Vagina (tissue), 2 donors: ENCODE measurements at places on chromosomes 12 and 14.

DNA sequence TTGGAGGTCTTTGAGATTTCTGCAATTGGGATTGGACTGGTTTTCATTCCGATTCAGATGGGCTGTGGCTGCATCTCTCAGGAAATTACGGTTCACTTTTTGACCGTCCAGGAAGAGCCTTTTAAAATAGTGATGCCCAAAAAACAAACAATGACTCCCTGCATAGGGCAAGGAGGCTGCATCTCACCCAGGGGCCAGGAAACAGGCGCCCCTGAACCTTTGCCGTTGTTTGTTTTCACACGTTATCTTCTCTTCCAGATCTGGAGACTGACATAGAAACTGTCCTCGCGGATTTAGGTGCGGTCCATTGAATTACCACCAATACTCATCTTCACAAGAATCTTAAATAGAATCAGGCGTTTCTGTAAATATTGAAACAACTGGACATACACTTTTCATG is 66.0 kb downstream of the FLRT2 start:
- no peaks in the 10 kb centered on the region for H3K27me3 ChIP-seq
- no peak overlapping the region for H3K27ac ChIP-seq
- H3K36me3 ChIP-seq: no peaks in the 10 kb centered on the region
- no peak overlapping the region for H3K4me3 ChIP-seq

DNA sequence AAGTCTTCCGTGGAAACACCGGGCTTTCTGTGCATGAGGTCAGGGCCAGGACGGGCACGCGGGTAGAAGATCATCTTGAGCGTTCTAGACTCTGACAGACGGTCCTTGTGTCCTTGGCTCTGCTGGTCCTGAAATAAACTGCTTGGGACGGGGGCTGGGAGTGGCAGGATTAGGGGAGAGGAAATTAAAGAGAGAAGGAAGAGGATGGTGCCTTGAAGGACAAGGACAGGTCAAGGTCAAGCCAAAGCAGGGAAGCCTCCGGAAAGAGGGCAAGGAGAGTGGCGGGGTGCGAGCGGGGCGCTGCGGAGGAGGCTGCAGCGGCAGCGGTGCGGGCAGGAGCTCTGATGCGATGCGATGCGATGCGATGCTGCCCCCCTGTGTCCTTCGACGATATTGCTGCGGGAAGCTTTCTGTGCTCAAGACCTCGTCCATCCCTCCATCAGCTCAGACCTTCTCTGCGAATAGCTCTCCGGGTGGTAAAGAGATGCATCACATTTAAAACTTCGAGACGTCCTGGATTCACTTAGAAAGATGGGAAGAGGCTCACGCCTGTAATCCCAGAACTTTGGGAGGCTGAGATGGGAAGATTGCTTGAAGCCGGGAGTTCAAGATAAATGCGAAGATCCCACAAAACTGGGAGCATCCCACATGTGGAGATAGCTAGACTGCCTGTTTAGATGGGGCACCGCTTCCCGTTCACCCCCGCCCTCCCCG is 110.1 kb upstream of the TMEM132D start:
- no peaks in the 10 kb centered on the region for H3K36me3 ChIP-seq
- no peaks in the 10 kb centered on the region for H3K4me1 ChIP-seq
- no peak overlapping the region for H3K27ac ChIP-seq
- no peak overlapping the region for H3K4me3 ChIP-seq
- DNase-seq: no peak
- no peaks in the 10 kb centered on the region for H3K27me3 ChIP-seq

- no peak for DNase-seq
- H3K36me3 ChIP-seq: no peaks in the 10 kb centered on the region
- H3K4me3 ChIP-seq: no peak overlapping the region
- no peaks in the 10 kb centered on the region for H3K4me1 ChIP-seq
- H3K27me3 ChIP-seq: no peaks in the 10 kb centered on the region
These were observed 336.2 kb downstream of the DPF3 start for GRCh38 chr14:72557671-72558070.

GRCh38 chr12:108734200-108734906 is 3.0 kb upstream of the CORO1C start:
- no peak for DNase-seq
- no peaks in the 10 kb centered on the region for H3K27me3 ChIP-seq
- H3K27ac ChIP-seq: peak overlapping the region; percentile 53
- peaks cover 15% of the 10 kb centered on the region for H3K4me1 ChIP-seq
- H3K4me3 ChIP-seq: no peak overlapping the region

DNA sequence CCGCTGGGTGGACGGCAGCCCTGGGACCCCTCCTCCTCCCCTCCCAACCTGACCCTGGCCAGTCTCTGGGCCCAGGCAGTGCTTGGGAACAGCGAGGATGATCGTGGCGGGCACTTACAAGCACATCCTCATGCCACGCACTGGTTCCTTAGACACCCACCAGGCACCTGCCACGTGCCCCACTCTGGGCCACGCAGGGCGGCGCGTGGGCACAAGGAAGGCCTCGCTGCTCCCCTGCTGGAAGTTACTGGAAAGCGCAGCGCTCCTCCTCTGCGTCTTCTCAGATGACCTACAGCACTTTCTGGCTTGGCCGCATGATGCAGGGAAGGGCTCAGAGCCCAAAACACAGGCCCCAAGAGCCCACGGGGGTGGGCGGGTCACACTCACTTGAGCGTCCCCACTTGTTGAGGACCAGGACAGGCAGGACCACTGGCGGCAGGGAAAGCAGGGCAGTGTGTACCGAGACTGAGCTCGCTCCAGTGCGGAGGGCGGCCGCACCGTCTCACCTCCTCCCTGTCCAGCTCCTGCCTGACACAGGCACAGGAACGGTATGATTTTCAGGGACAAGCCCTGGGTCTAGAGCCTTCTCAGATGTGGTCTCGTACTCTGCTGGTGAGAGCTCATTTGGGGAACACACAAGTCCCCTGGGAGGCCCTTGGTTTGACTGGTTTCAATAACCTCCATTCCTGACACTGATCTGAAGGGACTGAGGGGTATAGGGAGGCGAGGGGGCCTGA is 128.3 kb upstream of the EVL start:
- no peak for DNase-seq
- H3K4me3 ChIP-seq: no peak overlapping the region
- no peaks in the 10 kb centered on the region for H3K36me3 ChIP-seq
- H3K27ac ChIP-seq: no peak overlapping the region
- peaks cover 7% of the 10 kb centered on the region for H3K4me1 ChIP-seq
- no peaks in the 10 kb centered on the region for H3K27me3 ChIP-seq
